ENCODE measurements at places on chromosomes 5 and 9.

DNA sequence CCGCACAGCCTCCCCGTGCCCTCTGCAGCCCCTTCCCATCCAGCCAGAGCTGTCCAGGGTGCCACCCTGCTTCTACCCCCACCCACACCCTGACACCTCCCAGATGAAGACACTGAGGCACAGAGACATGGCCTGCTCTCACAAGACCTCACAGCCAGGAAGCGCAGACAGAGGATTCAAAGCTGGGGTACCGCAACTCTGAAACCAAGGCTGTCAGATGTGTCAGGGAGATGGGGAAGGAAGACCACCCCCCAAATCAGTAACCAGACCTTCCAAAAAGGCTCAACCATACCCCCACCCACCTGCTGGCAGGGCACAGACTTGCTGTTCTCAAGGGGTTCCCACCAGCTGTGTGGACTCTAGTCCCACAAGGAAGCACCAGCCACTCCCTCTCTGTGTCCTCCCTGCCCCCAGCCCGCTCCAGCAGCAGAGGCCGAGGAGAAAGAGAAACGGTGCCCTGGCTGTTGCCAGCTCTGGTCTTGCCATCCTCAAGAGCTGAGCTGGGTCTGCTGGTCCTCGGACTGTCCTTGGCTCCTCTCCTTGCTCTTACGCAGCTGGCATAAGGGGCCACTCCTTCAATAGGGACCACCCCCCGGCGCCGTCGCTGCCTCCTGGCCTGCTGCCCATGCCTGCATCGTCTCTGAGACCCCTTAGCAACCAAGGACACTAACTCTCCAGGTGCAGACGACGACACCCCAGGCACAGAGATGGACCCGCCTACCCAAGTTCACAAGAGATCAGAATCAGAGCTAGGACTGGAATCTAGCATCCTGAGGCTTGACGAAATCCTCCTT is 699 bp downstream of the AKNA start:
- no peak for DNase-seq

GRCh38 chr5:128038643-128039042 is 44.9 kb upstream of the SLC12A2 start:
- DNase-seq = no peak

GRCh38 chr9:37150415-37150814 is 30.0 kb downstream of the ZCCHC7 start:
- no peak for DNase-seq

GRCh38 chr9:37919956-37920335 is 16.0 kb upstream of the SLC25A51 start:
- no peak for DNase-seq

DNA sequence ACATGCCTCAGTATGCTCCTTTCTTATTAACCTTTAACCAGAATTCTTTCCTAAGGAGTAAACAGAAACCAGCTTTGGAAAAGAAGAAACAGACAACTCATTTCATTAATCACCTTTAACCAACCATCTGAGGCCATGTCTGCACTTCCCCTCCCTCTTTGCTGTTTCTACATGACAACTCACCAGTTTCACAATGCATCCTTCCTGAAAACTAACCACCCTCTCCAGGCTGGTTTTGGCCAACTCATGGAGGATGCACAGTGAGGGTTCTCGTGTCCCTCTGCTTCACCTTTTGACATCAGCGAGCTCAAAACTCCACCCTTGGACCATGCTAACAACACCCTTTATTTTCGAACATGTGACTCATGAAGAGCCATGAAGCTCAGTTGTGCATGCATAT is 244.1 kb downstream of the ELAVL2 start:
- no peak for DNase-seq

DNA sequence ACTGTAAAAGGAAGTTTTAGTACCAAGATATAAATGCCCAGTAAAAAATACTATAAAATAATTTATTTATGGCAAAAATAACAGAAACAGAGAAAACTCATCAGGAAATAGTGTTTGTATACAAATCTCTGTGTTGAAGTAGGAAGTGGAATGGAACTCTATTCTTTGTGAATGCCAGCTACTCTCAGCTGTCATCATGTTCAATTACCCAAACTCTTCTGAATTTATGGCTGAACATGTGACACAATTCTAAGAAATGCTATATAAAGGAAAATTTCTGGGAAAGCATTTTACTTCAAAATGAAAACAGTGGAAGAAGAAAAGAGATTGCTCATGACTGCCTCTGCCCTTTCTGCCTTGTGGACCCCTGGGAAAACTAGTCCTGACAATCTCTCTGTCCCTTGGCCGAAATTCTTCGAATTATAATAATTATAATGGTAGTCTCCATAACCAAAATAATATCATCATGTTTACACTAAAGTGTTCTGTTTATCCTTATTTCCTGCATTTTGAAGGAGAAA is 522.3 kb upstream of the ST8SIA4 start:
- no peak for DNase-seq

DNA sequence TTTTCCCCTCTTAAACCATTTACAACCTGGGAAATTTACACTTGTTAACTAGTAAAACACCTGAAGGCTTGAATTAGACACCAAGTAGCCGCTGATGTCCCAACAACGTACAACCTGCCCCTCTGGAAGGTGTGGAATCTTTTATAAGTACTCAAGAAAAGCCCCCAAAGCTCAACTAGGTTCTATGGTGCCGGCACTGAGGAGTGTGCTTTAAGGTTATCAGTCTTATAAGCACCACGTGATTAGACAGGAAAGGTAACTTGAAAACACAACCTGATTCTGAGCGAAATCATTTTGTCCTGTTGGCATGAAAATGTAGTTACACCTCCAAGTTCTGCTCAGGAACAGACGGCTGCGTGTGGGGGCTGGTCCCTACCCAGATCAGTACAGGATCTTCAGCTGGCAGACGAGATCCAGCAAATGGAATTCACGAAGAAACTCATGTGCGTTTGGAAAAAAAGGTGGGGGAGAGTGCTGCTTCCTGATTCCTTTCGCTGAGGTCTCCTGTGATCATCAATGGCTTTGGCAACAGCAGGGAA is 195.5 kb downstream of the MEF2C start:
- no peak for DNase-seq

DNA sequence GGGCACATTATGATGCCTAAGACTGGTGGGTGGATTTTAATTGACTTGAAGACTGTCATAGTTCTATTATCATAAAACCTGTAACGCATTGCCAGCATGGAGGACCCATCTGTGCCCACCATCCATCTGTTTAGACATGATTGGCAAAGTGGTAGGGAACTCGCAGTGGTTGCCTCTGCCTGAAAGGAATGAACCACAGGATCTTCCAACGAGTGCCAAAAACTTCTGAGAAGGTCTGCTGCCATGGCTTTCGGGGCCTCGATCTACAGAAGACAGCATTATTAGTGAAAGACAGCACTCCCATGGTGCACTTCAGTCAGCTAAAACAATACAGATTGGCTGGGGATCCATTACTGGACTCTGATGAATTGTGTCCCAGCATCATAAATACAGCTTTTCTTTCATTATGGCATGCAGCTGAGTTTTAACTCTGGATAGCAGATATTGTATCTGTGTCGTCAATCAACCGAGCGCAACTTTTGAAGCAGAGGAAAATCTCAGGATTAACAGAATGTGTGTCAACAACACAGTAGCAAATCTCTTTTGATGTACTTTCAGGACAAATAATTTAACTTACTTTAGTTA is 74.3 kb downstream of the ZDHHC21 start:
- DNase-seq = no peak

DNA sequence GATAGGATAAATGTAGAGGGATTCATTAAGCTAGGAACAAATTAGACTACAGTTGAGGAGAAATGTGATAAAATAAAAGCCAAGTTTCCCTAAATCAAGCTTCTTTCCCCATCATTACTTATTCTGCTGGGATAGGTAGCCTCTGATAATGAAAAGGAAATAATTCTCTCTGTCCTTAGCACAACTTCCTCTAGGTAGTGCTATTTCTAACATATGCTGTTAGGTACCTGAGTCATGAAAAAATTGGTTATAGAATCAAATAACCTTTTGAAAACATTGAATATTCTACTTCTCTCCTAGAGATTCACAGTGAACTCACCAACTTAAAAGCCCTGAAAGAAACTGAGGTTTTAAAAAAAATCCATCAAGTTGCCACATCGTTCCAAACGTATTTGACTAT is 1793.1 kb downstream of the EFNA5 start:
- no peak for DNase-seq

DNA sequence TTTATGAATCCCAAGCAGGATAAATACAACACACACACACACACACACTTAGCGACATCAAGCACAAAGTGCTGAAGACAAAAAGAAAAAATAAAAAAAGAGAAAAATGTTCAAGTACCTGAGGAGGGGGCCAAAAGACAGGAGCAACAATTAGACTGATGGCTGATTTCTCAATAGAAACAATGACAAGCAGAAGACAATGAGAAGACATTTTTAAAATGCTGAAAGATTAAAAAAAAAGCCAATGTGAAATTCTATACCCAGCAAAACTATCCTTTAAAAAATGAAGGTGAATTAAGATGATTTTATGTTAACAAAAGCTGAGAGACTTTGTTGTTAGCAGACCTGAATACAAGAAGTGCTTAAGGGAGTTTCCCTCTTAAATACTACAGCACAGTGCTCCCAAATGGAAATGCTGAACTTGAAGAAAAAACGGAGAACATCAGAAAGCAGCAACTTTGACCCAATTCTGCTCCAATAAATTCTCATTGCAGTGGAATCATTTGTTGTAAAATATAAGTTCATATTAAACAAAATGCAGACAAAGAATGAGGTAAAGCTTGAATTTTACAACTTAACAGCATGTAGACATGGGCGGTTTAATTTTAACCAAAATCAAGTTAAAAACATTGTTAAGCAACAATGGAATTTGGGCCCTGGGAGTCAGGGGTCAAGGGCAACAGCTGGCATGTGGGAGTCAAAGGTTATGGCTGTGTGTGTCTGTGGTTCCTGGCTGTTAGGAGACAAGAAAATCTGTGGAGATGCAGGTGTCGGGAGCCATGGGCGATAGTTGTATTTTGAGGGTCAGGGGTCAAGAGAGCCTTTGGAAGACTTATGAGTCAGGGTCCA is 776 bp upstream of the RANBP17 start:
- DNase-seq = no peak

- no peak for DNase-seq
These were observed 1556.8 kb downstream of the EFNA5 start for GRCh38 chr5:106113922-106114321.

- DNase-seq = no peak
These were observed 3.6 kb downstream of the PSMD5 start for GRCh38 chr9:120839146-120839545.

GRCh38 chr9:15352306-15352705 is 45.3 kb upstream of the TTC39B start:
- no peak for DNase-seq

DNA sequence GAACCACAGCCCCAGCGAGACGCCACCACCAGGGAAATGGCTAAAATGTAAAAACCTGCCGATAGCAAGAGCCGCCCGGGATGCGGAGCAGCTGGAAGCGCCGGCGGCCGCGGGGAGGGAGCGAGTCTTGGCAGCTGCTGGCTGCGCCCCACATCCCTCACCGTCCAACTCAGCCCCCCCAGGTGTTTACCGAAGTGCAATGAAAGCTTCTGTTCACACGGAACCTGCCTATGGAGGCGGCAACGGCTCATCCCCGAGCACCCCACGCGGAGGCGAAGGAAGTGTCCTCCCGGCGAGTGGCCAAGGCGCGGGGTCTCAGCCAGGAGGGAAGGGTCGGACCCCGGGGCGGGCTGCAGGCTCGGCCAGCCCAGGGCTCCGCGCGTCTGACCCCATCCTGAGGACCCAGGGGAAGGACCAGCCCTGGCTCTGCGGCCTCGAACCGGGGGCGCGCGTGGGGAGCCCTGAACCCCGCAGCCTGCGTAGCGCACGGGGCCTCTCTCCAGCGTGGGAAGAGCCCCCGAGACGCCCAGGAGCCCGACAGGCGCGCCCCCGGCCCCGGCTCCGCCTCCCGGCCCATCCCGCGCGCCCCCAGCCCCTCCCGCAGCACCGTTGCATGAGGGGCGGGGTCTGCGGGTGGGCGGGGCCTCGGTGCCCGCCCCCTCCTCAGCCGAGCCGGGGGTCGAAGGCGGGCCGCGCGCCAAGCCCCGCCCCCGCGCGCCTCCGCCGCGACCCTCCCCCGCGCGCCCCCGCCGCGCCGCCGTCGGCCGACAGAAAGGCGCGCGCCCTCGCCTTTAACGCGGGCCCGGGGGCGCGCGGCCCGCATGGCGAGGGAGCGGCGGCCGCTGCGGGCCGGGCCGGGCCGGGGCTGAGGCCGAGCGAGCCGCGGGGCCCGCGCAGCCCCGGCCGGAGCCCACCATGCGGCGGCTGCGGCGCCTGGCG is at the start of gene DIPK1B:
Gene DIPK1B, plus strand, starts transcription at position 822 of the 939 bp plus-strand sequence. Its CDS starts 94 bp downstream, at position 916.
- DNase-seq = no peak

DNA sequence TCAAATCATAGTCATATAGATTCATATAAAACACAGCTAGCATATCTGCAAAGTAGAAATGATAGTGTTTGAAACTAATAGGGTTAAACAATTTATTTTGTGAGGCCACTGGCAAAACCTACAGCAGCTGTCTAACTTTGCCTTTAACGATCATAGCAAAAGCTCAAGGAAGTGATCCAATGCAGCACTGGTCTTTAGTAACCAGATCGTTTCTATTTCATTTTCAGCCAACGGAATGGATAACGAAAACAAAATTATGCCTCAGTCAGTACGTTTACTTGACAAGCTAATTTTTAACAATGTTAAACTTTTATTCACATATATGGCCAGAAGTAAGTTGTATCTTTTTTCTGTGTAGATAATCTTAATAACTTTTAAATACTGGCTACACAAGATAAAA is 17.7 kb downstream of the MLLT3 start:
- DNase-seq = no peak

DNA sequence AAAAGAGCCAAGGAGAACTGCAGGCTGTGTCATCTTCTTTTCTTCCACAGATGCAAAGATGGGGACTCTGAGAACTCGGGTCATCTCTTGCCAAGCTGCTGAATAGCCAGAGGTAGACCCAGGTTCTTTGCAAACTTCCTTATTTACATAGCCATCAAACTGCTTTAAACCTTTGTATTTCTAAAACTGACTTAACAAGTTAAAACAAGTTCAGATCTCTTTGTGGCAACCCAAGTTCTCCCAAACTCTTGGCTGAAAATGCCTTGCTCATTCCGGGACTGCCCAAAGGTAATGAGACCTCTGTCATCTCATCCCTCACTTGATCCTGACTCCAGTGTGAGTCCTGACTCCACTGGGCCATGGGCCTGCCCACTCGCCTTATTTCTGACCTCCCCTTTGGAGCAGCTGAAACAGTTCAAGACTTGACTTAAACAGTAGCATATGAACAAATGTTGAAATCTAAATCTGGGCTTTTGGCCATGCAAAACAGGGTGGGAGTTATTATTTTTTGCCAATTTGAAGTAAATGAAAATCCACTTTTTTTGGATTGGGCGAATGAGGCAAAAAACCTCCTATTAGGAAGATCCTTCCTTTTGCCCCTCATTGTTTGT is 50.6 kb downstream of the FBXL7 start:
- peak; percentile 30 for DNase-seq

GRCh38 chr5:159864885-159865691 is 51.2 kb upstream of the ADRA1B start:
- no peak for DNase-seq

GRCh38 chr5:91302958-91303357 is 80.2 kb downstream of the ARRDC3 start:
- no peak for DNase-seq

- DNase-seq = no peak
These were observed 2.8 kb upstream of the ADAMTS12 start for GRCh38 chr5:33894566-33894965.
